ENCODE measurements at places on chromosomes 1 and 21. TPM values are rescaled to one million over a fixed set of nuclear protein-coding genes. Genes with fewer than 3 reads are reported as not detected.

- no peak for DNase-seq
Measured at GRCh38 chr1:222555992-222556615, 8.2 kb upstream of the HHIPL2 start.

- no peak for DNase-seq
Measured at GRCh38 chr1:7228252-7228961, 443.2 kb downstream of the CAMTA1 start.

GRCh38 chr1:181114574-181115367, 26.3 kb downstream of the IER5 start:
- DNase-seq: no peak

GRCh38 chr1:11365744-11366387, 92.9 kb downstream of the UBIAD1 start:
- DNase-seq: no peak

GRCh38 chr1:197973206-197973605, 56.0 kb downstream of the LHX9 start:
- DNase-seq: no peak

- no peak for DNase-seq
Measured at GRCh38 chr1:246198115-246198816, 308.8 kb downstream of the SMYD3 start.

SPRR1B gene
- not detected for total RNA-seq
